Stimulated activated CD4-positive, alpha-beta T cell treated with anti-CD3 and anti-CD28 coated beads, Interleukin-12 subunit alpha, Interleukin-12 subunit beta, amount 100 ng/mL, for 48 hours (primary cell): ENCODE measurements at places on chromosomes 4 and X.
A peak's percentile ranks its signal among the peaks of the same experiment; 100 is the strongest.

GRCh38 chr4:37641352-37641751 lies 44.8 kb downstream of the RELL1 start:
- DNase-seq = no peak

- DNase-seq = no peak
Measured at GRCh38 chr4:27763830-27764525, 903.3 kb downstream of the STIM2 start.

DNA sequence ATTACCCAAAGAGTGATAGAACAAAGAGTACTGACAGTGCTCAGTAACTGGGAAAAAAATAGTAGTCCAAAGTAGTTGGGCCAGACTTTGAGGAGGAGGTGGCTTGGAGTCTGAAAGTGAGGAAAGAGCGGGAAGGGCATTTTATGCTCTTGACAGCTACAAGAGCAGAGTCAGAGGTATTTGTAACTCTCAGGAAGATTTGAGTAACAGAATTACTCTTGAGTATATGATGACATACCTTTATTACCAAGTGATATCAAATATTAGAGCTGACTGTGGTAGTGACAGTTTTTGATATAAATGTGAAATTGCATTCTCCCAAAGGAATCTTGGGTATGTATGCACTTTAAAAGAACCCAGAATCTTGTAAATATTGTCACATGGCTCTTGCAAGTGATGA lies 2.2 kb downstream of the SLAIN2 start:
- DNase-seq = no peak

DNA sequence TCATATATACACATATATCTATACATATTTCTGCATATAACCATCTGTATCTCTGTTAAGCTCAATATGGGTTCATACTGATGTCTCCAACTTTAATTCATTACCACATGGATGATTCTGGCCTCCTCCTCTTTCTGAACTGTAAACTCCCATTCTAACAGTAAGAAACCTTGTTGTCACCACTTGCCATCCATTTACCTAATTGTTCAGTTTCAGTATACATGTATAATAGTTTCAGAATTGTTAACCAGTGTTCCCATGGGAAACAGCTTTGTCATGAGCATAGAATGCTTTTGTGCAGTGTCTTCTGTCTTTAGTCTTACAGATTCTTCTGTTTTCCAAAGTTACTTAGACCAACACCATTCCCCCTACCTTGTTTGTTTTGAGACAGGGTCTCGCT lies 35.9 kb downstream of the SLC9A6 start:
- no peak for DNase-seq

GRCh38 chr4:78024085-78024484 lies 33.0 kb upstream of the FRAS1 start:
- DNase-seq = no peak

DNA sequence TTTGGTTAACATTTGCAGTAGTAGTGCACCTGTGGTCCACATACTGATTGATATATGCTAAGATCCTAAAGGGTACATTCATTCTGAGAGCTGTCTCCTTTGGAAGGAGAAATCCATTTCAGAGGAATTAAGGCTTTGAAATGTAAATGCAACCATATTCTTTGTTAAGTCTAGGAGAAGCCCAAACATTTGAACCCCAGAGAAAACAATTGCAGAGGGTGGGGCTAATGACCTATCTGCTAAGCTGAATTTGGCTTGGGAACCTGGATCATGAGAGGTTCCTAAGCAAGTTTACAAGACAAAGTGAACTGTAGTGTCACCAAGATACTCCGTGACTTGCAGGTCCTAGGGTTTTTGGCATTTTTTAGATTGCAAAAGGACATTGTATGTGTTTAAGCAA lies 41.2 kb downstream of the LAS1L start:
- DNase-seq = no peak

GRCh38 chr4:147492761-147493160 lies 11.9 kb downstream of the EDNRA start:
- no peak for DNase-seq

GRCh38 chrX:131881194-131881593 lies 141.9 kb upstream of the STK26 start:
- DNase-seq = no peak

DNA sequence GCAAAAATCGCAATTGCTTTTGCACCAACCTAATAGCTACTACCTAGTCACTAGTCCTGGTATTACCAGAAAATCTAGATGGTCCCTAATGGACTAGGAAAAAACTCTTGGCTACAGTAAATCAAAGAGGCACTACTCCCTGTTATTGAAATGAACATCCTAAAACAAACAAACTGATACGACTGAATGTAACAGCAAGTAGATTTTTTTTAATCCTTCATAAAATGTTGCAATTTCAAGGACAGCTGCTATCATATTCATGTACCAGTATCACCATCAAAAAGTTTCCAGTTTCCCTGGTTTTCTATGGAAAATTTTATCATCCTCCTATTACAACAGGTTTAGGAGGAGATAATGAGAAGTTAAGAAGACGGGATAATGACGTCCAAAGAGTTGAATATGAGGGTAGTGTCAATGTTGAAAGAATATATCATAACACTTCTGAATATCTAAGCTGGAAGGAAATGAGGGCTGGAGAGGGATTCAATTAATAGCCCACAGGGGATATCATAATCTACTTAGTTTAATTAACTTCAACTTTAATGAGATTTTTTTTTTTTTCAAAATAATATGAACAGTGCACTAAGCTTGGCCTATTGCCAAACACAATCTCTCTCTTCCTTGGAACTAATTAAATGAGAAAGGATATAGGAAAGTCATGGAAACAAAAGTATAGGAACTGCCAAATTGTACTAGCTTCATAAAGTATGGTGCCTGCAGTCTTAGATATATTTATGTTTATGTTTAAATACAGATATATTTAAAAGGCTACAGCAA lies 94.8 kb upstream of the SMIM10 start:
- DNase-seq = no peak

GRCh38 chr4:135598151-135598550 lies 1396.6 kb upstream of the PABPC4L start:
- no peak for DNase-seq

- DNase-seq = no peak
Measured at GRCh38 chrX:112521676-112522075, 158.1 kb downstream of the LHFPL1 start.

- no peak for DNase-seq
Measured at GRCh38 chrX:39896951-39897740, 200.6 kb downstream of the BCOR start.

- peak; percentile 14 for DNase-seq
Measured at GRCh38 chr4:106315476-106315967, 487 bp downstream of the TBCK start.

DNA sequence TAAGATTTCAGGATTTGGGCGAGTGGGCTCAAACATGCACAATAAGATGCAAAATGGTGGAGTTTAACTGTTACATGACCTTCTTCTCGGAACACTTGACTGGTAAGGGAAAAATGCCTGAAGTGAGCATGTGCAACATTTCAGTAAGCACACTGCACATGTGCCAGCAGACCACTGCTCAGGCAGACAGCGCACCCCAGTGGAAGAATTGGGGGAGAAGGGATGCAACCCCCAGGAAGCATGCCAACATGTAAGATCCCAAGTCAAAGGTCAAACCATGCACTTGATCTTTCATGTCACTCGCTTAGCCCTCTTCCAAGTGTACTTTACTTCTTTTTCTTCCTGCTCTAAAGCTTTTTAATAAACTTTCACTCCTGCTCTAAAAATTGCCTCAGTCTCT lies 256.3 kb downstream of the CENPC start:
- no peak for DNase-seq

- no peak for DNase-seq
Measured at GRCh38 chr4:125994024-125994423, 679.3 kb downstream of the FAT4 start.

GRCh38 chrX:11287505-11287904 lies 5.7 kb upstream of the AMELX start:
- no peak for DNase-seq

DNA sequence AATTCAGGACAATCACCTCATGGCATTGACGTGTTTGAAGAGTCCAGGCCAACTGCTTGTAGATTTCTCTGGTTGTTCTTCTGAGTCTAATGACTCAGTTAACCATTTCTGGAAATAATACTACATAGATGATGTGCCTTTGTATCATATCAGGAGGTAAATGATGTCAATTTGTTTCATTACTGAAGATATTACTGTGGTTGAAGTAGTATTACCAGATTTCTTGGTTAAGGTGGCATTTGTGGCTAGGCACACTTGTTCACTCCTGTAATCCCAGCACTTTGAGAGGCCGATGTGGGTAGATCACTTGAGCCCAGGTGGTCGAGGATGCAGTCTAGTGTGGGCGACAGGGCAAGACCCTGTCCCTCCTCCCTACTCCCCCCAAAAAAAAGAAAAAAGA lies 15.7 kb downstream of the RPL9 start:
- no peak for DNase-seq

GRCh38 chr4:95534032-95534431 lies 14.7 kb downstream of the UNC5C start:
- DNase-seq = no peak

- DNase-seq = no peak
Measured at GRCh38 chrX:75086731-75087195, 69.3 kb downstream of the ABCB7 start.

- DNase-seq = no peak
Measured at GRCh38 chrX:96909291-96909690, 25.6 kb downstream of the RPA4 start.

- DNase-seq = no peak
Measured at GRCh38 chrX:71579136-71579989, 1.1 kb downstream of the GCNA start.

GRCh38 chr4:76585897-76586360 lies 150.9 kb downstream of the SHROOM3 start:
- DNase-seq = no peak

GRCh38 chr4:155805016-155805415 lies 46.2 kb downstream of the GUCY1B1 start:
- no peak for DNase-seq

GRCh38 chrX:1749499-1749898 lies 134.6 kb downstream of the ASMT start:
- no peak for DNase-seq

DNA sequence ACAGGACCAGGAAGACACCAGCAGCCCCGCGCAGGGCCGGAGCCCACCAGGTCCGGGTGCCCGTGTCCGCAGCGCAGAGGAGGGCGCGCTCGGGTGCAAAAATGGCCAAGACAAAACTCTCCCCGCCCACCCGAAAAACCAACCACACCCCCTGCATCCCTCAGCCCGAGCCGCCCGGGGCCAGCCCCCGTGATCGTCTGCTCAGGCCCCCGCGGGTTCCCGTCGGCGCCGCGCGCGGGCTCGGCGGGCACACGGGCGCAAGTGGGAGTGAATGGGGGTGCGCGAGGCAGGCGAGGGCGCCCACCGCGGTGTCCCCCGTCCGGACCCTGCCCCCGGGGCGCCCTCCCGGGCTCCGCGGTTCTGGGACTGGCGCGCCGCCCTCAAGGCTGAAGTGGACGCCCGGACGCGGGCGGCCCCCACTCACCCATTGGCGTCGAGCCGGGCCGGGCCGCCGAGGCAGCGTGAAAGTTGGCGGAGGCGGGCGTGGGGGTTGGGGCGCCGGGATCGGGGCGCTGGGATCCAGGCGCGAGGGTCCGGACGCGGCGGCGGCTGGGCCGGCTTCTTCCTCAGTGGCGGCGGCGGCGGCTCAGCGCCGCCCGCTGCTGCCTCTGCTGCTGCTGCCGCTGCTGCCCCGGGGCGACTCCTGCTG lies 393 bp downstream of the SH3KBP1 start:
- no peak for DNase-seq

DNA sequence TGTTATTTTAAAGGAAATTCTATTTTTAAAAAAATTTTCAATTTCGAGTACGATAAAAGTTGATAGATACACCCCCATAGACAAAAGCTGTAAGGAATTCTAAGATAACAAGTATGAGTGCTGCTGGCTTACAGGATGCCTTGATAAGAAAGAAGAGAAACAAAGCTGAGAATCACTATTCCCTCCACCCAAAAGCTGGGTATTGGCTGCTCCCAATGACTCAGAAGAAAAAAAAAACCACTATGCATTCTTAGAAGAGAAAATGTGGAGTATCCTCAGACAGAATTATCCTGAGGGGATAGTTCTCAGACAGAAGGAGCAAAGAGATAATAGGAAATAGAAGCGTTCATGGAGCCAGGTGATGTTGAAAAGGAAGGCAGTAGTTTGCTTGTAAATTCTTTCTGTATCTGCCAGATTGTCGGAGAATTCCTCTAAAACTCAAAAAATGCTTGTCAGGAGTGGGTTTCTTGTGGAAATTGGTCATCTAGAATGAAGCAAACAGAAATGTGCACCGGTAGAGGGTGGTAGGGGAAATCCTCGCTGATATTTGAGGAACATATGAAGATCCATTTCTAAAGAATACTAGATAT lies 217.5 kb upstream of the ADAMTS3 start:
- no peak for DNase-seq

DNA sequence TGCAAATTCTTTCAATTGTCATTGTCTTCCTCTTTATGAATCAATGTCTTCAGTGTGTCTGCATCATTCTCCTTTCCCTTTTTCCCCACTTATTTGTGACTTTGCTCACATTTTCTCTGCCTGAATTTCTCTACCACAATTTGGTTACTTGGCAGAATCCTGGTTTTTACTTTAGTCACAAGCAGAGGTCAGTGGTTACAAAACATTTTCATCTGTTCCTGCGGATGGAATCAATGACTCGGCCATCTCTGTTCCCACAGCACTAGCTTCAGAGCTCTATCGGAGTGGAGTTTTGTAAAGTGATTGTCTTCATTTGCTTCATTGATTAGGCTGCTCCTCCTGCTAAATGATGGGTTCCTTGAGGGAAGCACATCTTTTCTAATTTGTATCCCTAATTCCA lies 501.3 kb upstream of the AADAT start:
- DNase-seq = no peak

DNA sequence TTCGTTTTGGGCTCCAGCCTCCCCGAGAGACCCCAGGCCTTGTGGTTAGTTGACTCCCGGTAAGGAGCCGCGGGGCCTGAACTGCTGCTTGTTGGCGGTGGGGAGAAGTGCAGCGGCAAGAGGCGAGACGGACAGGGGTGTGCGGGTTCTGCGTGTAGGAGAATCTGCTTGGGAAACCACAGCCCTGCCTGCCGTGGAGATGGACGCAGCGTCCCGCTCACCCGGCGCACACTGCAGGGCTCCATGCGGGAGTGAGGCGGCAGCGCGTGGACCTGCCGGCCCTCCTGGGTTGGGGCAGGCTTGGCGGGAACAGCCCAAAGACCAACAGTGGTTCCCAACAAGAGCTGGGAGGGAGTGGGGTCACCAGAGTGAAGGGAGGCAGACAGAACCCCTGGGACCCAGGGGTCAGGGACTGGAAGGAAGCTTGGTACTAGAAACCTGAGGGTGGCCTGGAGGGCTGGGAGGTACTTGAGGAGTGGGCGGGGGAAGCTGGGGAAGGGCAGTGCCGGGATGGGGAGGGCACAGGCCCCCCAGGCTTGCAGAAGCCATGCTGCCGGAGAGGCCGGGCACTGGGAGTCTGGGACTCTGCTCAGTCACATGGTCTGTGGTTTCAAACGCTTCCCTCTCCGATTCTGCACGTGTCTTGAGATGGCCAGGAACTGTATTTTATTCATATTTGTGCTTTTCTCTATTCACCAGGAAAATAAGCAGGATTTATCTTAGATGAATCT lies 70.8 kb downstream of the RGS12 start:
- DNase-seq = no peak

- no peak for DNase-seq
Measured at GRCh38 chrX:39150220-39150619, 349.0 kb downstream of the MID1IP1 start.
